ENCODE measurements at places on chromosomes 12 and 14.

- DNase-seq: no peak
These were observed 64.2 kb downstream of the LLPH start for GRCh38 chr12:66066137-66066928.

DNA sequence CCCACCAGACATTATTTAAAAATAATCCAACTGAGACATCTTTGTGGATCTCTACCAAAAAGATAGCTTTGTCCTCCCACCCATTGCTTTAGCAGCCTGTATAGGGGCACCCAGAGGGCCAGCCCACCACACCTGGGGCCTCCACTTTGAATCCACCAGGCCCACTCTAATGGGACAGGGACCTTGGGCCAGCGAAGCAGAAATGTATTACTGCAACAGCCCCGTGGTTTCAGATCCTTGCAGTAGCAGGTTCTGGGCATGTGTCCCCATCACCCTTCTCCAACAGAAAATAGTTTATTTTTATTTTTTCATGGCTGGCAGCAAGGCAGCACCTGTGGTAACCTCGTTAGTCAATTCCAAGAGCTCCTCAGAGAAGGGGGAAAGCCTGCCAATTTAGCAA lies 218.4 kb downstream of the ZFP36L1 start:
- DNase-seq: no peak

DNA sequence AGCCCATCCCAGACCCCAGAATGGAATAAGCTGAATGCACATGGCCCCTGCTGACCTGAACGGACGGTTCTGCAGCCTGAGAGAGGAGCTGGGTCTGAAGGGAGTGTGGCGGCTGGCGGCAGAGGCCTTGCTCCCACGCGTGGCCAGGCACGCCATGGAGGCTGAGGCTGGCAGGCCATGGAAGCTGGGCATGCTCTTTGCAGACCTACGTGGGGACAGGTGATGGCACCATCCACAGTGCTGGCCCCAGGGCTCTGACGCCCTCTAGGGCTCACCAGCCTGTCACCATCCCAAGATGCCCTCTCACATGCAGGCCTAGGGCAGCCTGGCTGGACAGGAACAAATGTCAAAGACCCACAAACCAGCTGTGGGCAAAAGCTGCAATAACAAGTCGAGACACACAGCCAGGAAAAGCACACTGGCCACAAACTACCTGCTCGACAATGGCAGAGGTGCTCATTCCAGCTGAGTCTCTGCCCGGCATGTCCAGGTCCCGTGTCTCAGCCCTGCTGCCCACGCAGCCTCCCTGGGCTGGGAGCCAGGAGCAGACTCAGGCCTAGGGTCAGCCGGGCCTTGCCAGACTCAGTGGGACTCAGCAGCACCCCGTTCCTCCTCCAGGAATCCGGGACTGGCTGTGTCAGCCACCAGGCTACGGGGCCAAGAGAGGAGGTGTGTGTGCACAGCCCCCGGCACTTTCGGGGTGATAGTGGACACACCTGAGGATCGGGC lies 19.7 kb downstream of the BTBD6 start:
- DNase-seq: no peak

DNA sequence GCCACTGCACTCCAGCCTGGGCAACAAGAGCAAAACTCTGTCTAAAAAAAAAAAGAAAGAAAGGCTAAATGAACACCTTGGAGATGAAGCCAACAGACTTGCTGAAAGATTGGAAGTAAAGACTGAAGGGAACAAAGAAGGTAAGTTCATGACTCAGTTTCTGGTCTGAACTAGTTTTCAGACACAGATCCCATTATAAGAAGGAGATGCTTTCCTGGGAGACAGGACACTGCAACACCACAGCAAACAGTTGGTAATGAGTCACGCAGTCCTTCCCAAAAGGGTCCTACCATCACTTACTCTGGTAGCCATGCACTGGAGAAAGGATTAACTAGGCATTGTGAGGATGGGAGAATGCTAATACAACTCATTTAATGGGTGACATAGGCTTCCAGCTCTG lies 97.2 kb downstream of the SSPN start:
- no peak for DNase-seq

- DNase-seq: no peak
These were observed 17.5 kb downstream of the MARK3 start for GRCh38 chr14:103402695-103403094.

DNA sequence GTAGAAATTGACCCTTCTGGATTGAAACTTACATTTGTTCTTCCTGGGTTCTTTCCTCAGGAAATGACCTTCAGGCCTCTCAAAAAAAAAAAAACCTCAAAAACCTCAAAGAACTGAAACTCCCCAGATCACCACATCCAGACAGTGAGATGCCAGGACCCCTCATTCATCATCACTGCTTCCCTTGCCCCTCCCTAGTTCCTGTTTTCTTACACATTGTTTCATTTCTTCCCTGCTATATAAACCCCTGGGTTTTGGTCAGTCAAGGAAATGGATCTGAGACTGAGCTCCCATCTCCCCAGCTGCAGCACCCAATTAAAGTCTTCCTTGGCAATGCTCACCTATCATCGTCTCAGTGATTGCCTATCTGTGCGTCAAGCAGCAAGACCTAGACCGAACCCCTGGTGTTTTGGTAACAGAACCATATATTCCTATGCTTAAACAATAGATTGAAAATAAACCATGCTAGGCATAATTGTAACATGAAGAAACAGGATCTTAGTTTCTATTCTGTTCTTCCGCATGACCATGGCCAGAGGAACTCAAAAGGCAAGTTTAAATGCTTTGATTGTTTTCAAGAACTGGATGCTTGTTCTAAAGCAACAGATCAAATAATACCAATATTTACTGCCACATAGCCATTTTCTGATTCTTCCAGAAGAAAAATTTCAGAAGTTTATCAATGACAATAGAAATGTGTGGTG lies 108.0 kb upstream of the MAX start:
- DNase-seq: no peak

- DNase-seq: no peak
These were observed 141.6 kb downstream of the GCH1 start for GRCh38 chr14:54760866-54761575.

- DNase-seq: no peak
These were observed 1337.6 kb downstream of the LRFN5 start for GRCh38 chr14:42944284-42944683.

GRCh38 chr12:2486796-2487195 lies 308.0 kb upstream of the FKBP4 start:
- no peak for DNase-seq

- no peak for DNase-seq
These were observed 21.7 kb downstream of the BORCS5 start for GRCh38 chr12:12378616-12379015.

DNA sequence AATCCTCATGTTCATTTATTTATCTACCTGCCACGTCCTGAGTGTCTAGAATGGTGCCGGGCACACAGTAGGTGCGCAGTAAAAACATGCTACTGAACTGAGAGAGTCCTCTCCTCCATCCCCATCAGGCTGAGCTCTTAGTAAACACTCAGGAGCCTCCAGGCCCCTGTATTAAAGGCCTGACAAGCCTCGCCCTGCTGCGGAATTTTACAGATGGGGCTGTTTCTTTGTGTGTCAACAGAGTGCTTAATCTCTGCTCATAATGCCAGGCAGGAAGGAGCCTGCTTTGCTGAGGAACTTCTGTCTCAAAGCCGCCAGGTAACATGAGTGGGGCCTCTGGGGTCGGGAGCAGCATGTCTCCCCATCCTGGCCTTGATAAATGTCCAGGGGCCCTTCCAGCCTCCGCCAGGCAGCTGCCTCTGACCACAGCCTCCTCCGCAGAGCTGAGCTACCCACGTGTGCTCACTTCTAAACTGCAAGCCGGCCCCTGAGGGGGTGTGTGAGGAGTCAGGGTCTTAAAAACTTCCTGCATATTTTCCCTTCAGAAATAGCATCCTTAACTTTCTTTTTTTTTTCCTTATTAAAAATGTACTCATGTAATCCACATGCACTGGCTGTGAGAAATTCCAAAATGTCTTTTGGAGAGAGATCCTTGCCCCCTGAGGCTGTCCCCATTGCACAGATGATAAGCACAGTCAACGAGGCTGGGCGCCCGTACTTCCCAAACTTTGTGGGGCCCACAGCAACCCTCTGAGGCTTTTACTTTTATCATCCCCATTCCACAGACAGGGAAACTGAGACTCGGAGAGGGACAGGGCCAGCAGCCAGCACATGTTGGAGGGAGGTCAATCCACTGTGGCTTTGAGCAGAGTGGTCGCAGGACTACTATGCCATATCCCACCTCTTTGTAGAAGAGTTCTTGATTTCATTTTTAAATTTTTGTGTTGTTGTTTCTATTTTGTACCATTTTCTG lies 116.0 kb upstream of the NCOR2 start:
- DNase-seq: no peak

DNA sequence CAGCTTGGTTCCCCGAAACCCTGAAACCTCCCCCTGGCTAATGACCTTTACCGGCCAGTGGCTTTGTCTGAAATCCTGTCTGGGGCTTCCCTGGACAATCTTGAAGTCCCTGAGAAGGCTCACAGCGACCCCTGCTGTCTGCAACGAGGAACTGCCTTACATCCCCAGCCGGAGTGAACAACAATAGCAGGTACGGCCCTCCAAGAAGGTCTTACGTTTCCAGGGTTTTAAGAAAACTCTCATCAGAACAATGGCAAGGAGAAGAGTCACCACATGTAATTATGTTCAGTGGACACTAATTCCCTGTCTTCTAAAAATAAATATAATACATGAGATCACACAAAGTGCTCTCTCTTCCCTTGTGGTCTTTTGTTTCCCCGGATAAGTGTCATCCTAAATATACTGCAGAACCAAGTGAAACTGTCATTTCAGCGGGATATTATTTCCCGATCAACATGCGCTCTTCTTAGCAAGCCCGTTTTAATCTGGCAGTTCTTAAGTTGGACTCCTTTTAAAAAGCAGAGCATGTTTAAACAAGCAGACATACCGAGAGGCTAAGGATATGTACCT lies 53.3 kb downstream of the RBM19 start:
- peak; percentile 40 for DNase-seq

- DNase-seq: no peak
These were observed 119.9 kb downstream of the DENND5B start for GRCh38 chr12:31471051-31471450.

DNA sequence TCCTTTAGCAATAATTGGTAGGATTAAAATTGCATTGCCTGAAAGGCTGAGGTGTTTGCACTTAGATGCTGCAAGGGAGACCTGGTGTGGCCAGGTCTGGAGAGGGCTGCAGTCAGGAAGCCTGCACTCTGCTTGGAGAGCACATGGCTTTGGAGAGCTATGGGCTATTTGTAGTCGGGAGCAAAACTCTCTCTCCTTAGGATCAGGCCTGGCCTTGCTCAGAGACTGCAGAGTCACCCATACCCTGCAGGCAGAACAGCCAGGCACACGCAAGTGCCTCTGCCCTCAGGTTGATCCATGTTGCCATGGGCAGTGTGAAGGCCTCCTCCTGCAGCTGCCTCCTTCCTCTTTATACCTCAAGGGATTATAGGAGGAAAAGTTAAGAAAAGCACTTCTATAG lies 26.8 kb downstream of the CKB start:
- DNase-seq: no peak

DNA sequence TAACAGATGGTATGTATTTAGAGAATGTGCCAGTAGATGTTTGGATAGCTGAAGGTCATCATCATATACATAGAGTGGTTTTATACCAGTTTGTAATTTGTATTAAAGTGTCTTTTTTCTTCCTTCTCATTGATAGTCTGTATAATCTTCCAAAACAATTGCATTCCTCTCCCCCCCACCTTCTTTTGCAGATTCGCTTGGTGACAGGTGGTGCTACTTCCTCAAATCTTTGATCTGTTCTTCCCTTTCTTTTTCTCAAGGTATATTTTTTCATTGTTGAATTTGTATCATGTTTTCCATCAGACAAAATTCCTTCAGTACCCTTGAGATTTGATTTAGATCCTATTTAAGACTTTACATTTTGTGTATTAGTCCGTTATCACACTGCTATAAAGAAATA lies 15.0 kb downstream of the TBC1D15 start:
- DNase-seq: no peak

DNA sequence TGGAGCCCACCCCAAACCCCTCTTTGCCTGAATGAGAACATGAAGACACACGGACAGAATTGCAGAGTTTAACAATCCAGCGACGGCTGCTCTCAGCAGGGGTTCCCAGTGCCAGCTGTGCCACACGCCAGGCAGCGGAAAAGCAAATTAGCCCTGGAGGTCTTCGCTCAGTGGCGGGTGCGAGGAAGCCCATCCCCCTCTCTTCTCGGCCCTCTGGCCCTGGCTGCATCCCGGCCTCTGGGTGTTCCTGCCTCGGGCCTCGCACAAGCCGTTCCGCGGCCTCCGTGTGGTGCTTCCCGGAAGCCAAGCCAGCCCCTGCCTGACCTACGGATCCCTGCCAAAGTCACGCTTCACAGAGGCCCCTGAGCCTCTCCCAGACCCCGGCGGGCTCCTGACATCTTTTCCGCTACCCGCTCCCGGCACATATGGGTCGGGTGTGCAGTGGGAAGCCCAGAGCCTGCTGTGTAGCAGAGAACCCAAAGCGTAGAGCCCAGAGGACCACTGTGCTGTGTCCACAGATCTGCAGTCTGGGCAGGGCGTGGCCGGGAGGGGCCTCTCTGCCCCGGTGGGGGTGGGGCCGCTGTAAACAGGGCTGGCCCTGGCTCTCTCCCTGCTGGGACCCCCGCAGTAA lies 70.7 kb upstream of the GALNT9 start:
- no peak for DNase-seq

DNA sequence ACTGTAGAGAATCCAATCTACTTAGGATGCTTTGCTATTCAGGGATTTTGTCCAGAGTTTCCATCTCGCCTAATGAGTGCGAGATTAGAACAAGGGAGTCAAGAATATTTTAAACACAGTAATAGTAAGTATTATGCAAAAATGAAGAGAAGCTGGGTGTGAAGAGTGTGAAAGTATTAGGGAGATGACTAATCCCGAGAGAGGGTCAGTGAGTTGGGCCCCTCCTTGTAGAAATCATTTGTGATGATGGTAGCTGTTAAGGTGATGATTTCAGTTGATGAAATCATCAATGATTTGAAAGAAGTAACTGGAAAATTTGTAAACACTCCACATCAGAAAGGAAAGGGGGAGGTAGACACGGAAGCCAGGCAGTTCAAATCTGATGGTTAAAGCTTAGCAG lies 478.9 kb upstream of the MGAT4C start:
- DNase-seq: no peak

- peak; percentile 52 for DNase-seq
These were observed 4.9 kb upstream of the MTA1 start for GRCh38 chr14:105414456-105415371.

DNA sequence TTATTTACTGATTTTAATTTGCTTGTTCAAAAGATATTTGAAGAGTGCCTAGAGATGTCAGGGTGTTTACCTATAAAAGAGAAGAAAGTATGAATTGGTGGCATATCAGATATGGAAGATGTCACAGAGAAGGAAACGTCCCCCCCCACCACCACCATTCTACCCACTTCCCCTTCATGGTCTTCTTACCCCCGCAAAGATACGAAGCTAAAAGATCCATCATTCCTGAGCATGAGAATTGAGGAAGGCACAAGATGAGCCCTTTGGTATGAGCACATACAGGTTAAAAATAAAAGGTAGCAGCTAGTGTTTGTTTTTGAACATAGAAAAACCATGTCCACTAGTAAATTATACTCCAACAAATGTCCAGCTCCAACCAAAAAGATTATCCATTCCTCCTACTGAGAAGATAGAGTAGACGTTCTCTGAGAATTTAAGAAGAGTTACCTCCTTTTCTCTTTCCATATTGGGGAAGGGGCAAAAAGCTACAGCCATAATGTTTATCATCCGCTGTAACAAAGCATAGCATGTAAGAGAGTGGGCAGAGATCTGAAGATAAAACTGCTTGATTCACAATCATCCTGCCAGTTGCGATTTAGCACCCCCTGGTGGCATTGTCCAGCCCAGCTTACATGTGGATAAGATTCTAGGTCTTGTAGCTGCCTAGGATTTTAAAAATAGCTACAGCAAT lies 29.1 kb downstream of the NFYB start:
- peak; percentile 80 for DNase-seq
